H1 (cell line): ENCODE measurements at places on chromosomes 7 and 10.

DNA sequence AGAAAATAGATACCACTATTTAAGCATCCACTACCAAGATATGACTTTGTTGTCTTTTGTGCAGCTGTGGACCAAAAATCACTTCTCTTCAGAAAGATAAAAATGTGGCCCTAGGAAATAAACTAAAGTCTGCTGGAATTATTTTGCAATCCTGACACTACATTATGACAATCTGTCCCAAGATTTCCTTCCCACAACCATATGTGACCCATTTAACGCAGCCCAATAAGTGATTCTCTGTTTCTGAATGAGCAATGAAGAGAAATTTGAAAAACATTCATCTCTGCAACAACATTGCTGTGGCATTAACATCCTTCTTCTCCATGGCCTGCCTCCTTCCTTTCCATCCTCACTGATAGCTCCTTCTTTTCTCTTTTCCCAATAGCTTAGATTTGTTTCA lies 212.0 kb downstream of the TSPAN12 start:
- H3K27ac ChIP-seq = no peak overlapping the region
- H3K4me3 ChIP-seq = no peak overlapping the region
- H3K36me3 ChIP-seq = no peaks in the 10 kb centered on the region
- no peaks in the 10 kb centered on the region for H3K27me3 ChIP-seq
- no peak for DNase-seq

GRCh38 chr10:104642658-104643302 lies 1.7 kb downstream of the SORCS3 start:
- peaks cover 65% of the 10 kb centered on the region for H3K27me3 ChIP-seq
- no peaks in the 10 kb centered on the region for H3K36me3 ChIP-seq
- peak overlapping the region; percentile 72 for H3K4me3 ChIP-seq
- H3K27ac ChIP-seq = no peak overlapping the region

- H3K4me3 ChIP-seq = no peak overlapping the region
- H3K27ac ChIP-seq = no peak overlapping the region
- no peak for DNase-seq
These were observed 694.1 kb downstream of the ANKRD7 start for GRCh38 chr7:118918556-118918955.

DNA sequence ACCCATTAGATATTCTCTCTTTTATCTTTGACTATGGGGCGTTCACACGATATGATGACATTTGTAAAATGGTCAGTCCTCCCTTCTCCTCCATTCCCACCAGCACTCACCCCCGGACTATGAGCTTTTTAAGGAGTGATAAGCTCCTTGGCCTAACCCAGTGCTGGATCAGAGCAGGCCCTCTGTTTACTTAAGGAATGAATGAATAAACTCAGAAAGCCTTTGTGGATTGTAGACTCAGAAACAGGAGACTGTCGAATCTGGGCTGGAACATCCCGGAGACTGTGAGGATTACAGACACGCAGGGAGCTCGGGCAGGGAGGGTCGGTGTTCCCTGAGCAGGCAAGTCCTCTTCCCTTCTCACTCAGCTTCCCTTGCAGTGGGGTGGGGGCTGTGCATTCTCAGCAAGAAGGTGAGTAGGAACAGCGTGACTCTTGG lies 6.8 kb upstream of the ZCCHC24 start:
- no peak overlapping the region for H3K27ac ChIP-seq
- H3K4me3 ChIP-seq = no peak overlapping the region
- H3K4me1 ChIP-seq = peaks cover 9% of the 10 kb centered on the region
- no peaks in the 10 kb centered on the region for H3K36me3 ChIP-seq
- no peak for DNase-seq

DNA sequence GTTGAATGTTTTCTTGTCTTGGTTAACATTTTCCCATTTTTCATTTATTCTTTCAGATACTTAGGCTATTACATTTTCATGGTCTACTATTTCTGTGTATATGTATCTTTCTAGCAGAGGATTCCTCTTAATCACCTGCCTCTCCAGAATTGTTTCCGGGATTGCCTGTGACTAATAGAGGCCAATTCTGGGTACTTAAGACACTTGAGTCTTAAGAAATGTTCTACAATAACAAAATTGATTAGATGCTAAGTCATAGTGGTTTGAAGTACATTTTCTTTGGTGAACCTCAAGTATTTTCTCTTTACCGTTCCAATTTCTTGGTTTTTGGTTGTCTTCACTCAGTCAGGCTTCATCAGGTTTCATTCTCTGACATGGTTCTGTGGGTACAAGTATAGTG lies 26.4 kb downstream of the BBS9 start:
- H3K4me3 ChIP-seq = no peak overlapping the region
- no peak overlapping the region for H3K27ac ChIP-seq
- no peak for DNase-seq
- H3K4me1 ChIP-seq = no peaks in the 10 kb centered on the region
- no peaks in the 10 kb centered on the region for H3K27me3 ChIP-seq
- no peaks in the 10 kb centered on the region for H3K36me3 ChIP-seq

GRCh38 chr10:92965314-92965713 lies 95.3 kb upstream of the CYP26C1 start:
- no peaks in the 10 kb centered on the region for H3K36me3 ChIP-seq
- H3K4me1 ChIP-seq = no peaks in the 10 kb centered on the region
- H3K27ac ChIP-seq = no peak overlapping the region

DNA sequence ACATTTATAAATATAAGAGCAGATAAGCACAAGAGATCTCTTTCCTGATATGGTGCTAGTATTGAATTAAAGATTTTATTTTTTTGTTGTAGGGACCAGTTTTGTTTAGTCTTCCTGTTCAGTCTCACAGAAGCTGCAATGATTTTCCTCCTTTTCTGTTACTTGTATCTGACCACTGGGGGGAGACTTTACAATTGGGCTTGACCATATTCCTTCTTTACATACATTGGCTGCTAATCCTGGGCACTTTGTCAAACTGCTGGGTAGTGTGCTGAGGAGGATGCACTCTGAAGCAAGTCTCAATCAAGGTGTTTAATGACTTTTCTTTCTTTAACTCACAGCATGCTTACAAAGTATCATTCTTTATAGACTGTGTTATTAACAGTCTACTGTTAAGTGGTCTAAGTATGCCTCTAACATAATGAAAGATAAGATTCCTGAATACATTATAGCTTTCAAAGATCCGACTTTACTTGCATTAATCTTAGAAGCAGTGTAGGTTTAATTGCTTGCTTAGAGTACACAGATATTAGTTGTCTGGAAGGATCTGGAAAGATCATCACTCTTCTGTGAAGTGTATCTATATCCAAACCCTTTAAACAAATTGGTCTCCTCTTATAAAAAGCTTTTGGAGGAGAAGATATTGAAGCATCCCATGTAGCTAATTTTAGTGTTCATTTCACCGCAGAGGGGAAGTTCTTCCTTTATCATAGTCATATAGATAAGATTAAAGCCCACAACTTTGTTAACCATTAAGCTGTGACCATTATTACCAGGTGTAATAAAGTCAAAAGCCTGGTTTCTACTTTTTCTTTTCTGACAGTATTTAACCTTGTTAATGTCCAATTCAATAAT lies 3.1 kb downstream of the PALS2 start:
- no peak for DNase-seq
- peak overlapping the region; percentile 93; the same call in 1 of the 2 replicates for H3K4me3 ChIP-seq
- 0 out of 2 replicates have a peak, but pooled peaks cover 4% of the 10 kb centered on the region for H3K27me3 ChIP-seq

GRCh38 chr10:121084675-121085070 lies 233.5 kb downstream of the WDR11 start:
- peaks cover 10% of the 10 kb centered on the region for H3K4me1 ChIP-seq
- DNase-seq = no peak
- H3K27ac ChIP-seq = no peak overlapping the region
- no peaks in the 10 kb centered on the region for H3K36me3 ChIP-seq

DNA sequence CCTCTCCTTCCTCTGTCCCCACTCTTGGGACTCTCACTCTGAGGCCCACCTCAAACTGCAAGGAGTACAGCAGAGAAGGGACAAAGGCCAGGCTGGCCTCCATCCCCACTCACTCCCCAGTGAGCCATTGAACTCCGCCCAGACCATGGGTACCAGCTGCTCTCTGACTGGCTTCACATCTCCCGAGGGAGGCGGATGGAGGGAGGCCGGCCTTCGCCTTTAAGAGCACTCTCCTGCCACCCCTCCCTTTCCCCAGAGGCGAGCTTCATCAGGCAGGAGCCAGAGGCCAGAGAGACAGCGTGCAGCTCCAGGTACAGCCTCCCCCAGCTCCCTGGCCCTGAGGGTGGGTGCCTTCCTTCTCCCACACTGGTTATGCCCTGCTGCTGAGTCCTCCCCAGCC lies 1.8 kb upstream of the LDB3 start:
- peaks cover 7% of the 10 kb centered on the region for H3K4me1 ChIP-seq
- H3K36me3 ChIP-seq = no peaks in the 10 kb centered on the region
- no peak for DNase-seq
- no peak overlapping the region for H3K27ac ChIP-seq
- no peaks in the 10 kb centered on the region for H3K27me3 ChIP-seq
- no peak overlapping the region for H3K4me3 ChIP-seq

- no peaks in the 10 kb centered on the region for H3K36me3 ChIP-seq
- H3K27ac ChIP-seq = no peak overlapping the region
- no peaks in the 10 kb centered on the region; the same call in 1 of the 2 replicates for H3K27me3 ChIP-seq
- H3K4me3 ChIP-seq = no peak overlapping the region
- peaks cover 27% of the 10 kb centered on the region for H3K4me1 ChIP-seq
These were observed 47.2 kb downstream of the PAX2 start for GRCh38 chr10:100792574-100792973.

GRCh38 chr7:28674359-28674782 lies 262.1 kb downstream of the CREB5 start:
- no peak overlapping the region for H3K27ac ChIP-seq
- no peaks in the 10 kb centered on the region for H3K27me3 ChIP-seq
- no peak overlapping the region for H3K4me3 ChIP-seq
- H3K36me3 ChIP-seq = no peaks in the 10 kb centered on the region
- peaks cover 11% of the 10 kb centered on the region for H3K4me1 ChIP-seq

DNA sequence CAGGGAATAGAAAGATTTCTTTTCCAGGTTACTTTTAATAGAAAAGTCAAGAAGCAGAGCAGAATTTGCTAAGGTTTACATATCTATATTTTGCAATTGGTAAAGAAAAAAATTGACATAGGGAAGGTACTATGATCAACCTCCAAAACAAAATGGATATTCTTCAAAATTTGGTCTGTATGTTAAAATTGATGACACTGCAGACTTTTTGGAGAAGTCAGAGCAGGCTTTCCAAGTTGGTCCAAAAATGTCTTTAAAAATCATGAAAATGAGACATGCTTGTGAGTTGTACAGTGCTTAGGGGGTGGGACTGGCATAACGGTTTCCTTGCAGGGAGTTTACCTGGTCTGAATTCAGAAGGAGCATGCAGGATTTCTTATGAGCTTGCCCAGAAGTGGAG lies 77.0 kb downstream of the TFPI2 start:
- no peaks in the 10 kb centered on the region for H3K36me3 ChIP-seq
- H3K27ac ChIP-seq = no peak overlapping the region
- no peak for DNase-seq
- no peaks in the 10 kb centered on the region for H3K27me3 ChIP-seq
- no peaks in the 10 kb centered on the region for H3K4me1 ChIP-seq

GRCh38 chr7:84188786-84189405 lies 5.7 kb downstream of the SEMA3A start:
- no peak for DNase-seq
- H3K4me1 ChIP-seq = no peaks in the 10 kb centered on the region
- no peaks in the 10 kb centered on the region for H3K27me3 ChIP-seq
- no peak overlapping the region for H3K27ac ChIP-seq

DNA sequence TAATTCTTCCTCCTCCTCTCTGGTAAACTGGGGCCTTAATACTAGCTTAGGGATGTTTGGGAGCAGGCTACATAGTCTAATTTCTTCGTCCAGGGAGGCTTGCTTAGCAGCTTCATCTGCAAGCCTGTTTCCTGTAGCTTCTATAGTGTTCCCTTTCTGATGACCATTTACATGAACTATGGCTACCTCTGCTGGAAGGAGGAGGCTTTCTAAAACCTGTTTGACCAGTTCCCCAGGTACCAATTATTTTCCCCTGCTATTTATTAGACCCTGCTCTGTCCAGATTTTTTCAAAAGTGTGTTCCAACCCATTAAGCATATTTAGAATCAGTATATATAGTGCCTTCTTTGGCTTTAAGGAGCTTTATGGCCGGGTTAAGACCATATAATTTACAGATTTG lies 38.8 kb upstream of the DNAH11 start:
- no peak overlapping the region for H3K27ac ChIP-seq
- no peaks in the 10 kb centered on the region for H3K27me3 ChIP-seq
- H3K4me1 ChIP-seq = peaks cover 3% of the 10 kb centered on the region; the same call in 1 of the 2 replicates
- H3K4me3 ChIP-seq = no peak overlapping the region

DNA sequence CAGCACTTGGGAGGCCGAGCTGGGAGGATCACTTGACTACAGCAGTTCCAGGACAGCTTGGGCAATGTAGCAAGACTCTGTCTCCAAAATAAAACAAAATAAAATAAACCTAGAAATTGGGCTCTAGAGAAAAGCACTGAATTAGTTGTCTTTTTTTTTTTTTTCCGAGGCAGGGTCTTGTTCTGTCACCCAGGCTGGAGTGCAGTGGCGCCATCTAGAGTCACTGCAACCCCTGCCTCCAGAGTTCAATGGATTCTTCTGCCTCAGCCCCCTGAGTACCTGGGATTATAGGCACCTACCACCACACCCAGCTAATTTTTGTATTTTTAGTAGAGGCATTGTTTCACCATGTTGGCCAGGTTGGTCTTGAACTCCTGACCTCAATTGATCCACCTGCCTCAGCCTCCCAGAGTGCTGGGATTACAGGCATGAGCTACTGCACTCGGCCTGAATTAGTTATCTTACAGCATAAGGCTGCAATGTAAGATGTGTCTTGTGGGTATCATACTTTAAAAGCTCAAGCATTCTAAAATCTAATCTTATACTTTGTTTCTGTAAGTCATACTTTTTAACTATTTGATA lies 12.8 kb downstream of the MEIG1 start:
- peak; percentile 63 for DNase-seq
- H3K27ac ChIP-seq = no peak overlapping the region
- H3K27me3 ChIP-seq = no peaks in the 10 kb centered on the region
- H3K36me3 ChIP-seq = no peaks in the 10 kb centered on the region
- no peaks in the 10 kb centered on the region for H3K4me1 ChIP-seq
- no peak overlapping the region for H3K4me3 ChIP-seq

DNA sequence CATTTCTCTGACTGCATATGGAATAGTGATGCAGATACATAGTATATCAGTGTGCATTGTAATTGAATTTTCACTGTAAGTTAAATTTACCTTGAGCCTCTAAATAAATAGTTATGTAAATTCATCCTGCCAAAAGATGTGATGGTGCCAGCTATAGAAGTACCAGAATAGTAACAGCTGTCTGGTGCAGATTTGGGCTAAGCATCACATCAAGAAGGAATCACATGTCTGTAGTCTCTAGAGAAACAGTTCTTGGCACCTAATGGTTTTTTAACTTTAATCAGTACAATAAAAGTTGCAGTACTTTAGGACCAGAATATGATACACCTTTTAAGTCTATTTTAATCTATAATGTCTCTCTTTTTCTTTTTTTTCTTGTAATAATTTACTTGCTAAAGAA lies 17.4 kb downstream of the PLEKHA1 start:
- H3K4me1 ChIP-seq = no peaks in the 10 kb centered on the region
- no peaks in the 10 kb centered on the region for H3K36me3 ChIP-seq
- no peak for DNase-seq
- no peaks in the 10 kb centered on the region for H3K27me3 ChIP-seq
